ENCODE measurements at places on chromosomes 3 and 15.

DNA sequence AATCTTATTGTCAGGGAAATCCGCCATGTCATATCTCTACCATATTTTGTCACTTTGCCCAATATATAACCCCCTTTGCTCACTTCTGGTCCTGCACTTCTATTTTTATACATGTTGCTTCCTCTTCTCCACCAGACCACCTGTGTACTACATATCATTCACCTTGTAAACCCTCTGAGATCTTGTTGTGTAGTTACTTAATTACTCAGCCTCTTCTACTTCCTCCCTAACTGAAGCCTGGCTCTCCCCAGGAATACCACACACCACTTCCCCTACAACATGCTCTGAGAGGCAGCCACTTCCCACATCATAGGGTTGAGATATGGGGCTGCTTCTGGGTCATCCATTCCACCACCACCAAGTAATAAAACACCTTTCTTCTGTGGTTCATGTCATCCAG lies 10.0 kb downstream of the HEXA start:
- no peak overlapping the region for H3K27ac ChIP-seq
- no peak for DNase-seq
- no peak overlapping the region for H3K4me3 ChIP-seq
- no peaks in the 10 kb centered on the region for H3K27me3 ChIP-seq
- H3K4me1 ChIP-seq = no peaks in the 10 kb centered on the region

DNA sequence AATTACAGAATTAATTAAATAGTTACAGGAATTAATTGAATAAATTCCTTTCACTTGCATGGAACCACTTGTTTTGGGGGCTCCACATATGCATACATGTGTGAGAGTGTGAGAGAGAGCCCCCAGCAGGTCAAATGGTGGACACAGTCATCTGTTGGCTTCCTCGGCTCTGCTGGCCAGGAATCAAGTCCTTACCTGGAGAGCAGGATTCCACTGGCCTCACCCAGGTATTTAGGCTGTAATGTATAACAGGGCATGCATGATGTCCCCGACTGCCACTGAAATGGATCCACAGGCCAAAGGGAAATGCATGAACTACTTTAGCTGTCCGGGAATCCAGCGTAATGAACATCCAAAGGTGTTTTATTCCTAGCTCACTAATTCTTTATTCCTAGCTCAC lies 139.7 kb upstream of the SMAD3 start:
- no peaks in the 10 kb centered on the region for H3K27me3 ChIP-seq
- H3K4me1 ChIP-seq = peaks cover 8% of the 10 kb centered on the region
- no peak overlapping the region for H3K27ac ChIP-seq
- no peaks in the 10 kb centered on the region for H3K36me3 ChIP-seq

- no peaks in the 10 kb centered on the region for H3K27me3 ChIP-seq
- H3K4me1 ChIP-seq = no peaks in the 10 kb centered on the region
- H3K27ac ChIP-seq = no peak overlapping the region
- no peaks in the 10 kb centered on the region for H3K36me3 ChIP-seq
- DNase-seq = no peak
- no peak overlapping the region for H3K4me3 ChIP-seq
These were observed 39.8 kb downstream of the UBE2E1 start for GRCh38 chr3:23845326-23846216.

DNA sequence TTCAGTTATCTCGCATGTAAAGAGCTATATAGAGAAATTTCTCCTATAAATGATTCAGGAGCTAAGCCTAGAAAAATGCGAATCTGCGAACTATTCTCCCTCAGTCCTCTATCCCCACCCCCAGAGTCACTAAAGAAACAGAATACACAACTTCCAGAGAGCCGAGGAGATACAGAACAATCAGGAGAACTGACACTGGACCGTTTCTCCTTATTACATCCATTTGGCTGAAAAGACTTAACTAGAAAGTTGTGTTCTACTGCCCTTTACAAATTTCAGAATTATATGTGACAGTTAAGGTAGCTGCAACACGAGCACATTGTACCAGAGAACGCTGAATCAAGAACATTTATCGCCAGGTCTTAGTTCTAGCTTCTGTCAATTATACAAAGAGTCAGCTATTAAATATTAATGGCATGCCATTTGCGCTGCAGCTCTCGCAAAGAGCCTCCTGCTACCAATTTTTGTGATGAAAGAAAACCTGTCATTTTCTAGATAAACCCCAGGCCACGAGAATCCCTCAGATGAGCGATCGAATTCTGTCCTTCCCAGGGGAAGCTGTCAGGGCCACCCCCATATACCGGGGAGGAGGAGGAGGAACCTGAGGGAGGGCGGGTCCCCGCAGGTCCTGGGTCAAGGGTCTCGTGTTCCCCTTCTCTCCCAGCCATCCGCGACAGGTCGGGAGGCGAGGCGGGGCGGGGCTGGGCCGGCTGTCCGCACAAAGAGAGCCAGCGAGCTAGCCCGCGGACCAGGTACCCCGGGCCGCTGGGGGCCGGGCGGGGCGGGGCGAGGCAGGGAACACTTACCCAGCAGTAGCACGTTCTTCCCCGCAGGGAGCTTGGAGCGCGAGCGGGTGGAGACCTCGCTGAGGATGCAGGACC lies 878 bp downstream of the DYNC1LI1 start:
- no peak for DNase-seq
- no peaks in the 10 kb centered on the region for H3K27me3 ChIP-seq
- peak overlapping the region; percentile 87 for H3K4me3 ChIP-seq
- peak overlapping the region; percentile 97 for H3K27ac ChIP-seq
- H3K36me3 ChIP-seq = no peaks in the 10 kb centered on the region

DNA sequence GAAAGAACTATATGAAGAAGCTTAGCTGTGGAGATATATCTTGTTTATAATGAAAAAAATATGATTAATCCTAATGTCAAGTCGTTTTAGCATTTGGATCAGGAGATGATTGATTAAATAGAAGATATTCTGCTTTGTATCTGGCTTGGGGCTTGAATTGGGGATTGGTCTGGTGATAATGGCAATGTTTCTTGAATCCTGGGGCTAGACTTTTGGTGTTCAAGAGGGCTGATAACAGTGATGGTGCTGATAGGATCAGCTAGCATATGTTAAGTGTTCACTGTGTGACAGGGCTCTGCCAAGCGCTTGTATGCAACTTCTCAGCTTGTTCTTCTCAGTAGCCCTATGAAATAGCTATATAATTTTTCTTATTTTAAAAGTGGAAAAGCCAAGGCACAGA lies 20.2 kb downstream of the CNOT10 start:
- no peak for DNase-seq
- H3K27ac ChIP-seq = no peak overlapping the region
- H3K36me3 ChIP-seq = peaks cover 3% of the 10 kb centered on the region
- H3K4me1 ChIP-seq = no peaks in the 10 kb centered on the region
- no peaks in the 10 kb centered on the region for H3K27me3 ChIP-seq

DNA sequence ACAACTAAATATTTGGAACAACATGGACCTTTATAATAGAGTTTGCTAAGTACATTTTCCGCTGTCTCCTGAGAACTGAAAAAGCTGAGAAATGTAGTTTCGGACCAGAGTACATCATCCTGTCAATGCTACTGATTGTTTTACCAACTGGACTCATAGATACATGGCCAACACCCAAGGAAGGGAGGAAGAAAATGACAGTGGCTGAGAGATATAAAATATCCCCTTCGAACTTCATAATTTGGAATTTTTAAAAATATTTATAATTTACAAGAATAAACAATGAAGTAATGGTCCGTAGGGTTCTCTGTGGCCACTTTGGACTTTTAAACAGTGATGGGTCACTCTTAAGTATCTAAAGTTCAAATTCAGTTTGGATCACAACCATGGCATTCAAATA lies 1042.7 kb downstream of the MCTP2 start:
- no peak for DNase-seq
- no peak overlapping the region for H3K4me3 ChIP-seq
- H3K4me1 ChIP-seq = no peaks in the 10 kb centered on the region
- H3K27me3 ChIP-seq = no peaks in the 10 kb centered on the region

DNA sequence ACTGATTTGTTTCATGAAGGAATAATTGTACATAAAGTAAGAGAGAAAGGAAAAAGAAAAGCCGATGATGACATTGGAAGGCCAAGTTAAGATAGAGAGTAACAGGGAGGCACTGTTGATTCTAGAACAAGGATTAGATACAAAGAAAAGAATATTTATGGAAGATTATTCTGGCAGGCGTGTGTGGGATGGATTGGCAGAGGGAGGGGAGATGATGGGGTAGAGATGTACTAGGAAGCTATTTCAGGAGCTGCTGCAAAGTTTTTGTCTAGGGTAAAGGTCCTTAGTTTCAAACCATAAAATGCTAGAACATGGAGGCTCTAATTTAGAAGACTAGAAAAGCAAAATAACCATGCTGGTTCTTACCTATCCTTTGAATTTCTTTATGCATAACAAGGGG lies 280.0 kb upstream of the LRRN1 start:
- DNase-seq = no peak
- no peaks in the 10 kb centered on the region for H3K27me3 ChIP-seq
- no peaks in the 10 kb centered on the region for H3K4me1 ChIP-seq
- no peak overlapping the region for H3K27ac ChIP-seq
- no peaks in the 10 kb centered on the region for H3K36me3 ChIP-seq

GRCh38 chr3:30664884-30665283 lies 58.5 kb downstream of the TGFBR2 start:
- no peaks in the 10 kb centered on the region for H3K27me3 ChIP-seq
- H3K4me1 ChIP-seq = peaks cover 67% of the 10 kb centered on the region
- no peak overlapping the region for H3K27ac ChIP-seq
- H3K4me3 ChIP-seq = no peak overlapping the region

GRCh38 chr3:172687501-172687900 lies 23.4 kb downstream of the NCEH1 start:
- no peaks in the 10 kb centered on the region for H3K36me3 ChIP-seq
- H3K27ac ChIP-seq = no peak overlapping the region
- H3K4me3 ChIP-seq = no peak overlapping the region
- peaks cover 33% of the 10 kb centered on the region for H3K4me1 ChIP-seq
- DNase-seq = no peak

DNA sequence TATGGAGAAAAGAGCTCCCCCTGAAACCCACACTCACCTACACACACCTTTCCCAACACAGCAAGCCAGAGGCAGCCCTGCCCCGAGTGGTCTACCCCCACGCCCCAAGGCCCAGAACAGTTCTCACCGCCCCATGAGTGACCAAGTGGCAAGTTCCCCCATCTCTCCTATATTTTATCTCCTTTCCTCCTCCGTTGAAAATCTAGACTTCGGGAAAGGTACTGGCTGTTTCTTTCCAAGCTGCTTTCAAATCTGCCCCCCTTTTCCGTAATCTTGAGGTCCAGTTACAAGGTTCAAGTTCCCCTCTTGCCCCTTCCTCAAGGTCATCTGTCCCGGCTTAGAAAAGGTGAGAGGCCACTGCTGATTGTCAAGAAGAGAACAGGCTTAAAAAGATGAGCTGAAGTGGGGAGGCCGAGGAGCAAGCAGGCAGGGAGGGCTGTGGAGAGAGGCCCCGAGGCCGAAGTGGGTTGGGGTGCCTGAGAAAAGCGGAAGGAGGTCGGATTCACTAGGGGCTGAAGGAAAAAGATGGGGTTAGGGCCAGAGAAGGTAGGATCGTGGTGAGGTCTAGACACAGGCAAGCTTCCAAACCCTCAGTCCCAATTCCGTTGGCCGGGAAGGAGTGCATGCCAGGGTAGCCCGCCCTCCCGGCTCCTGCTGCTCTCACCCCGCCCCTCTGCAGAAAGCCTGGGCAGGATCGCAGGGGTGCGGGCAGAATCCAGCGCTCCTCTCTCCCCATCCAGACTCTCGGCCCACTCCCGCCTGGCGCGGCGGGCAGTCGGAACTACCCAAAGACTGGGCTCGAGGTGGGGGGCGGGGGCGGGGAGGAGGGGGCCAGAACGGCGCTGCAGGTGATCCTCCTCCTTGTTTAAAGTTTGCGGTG lies 1.7 kb downstream of the SEMA5B start:
- H3K4me1 ChIP-seq = peaks cover 4% of the 10 kb centered on the region
- peaks cover 23% of the 10 kb centered on the region for H3K27me3 ChIP-seq
- no peaks in the 10 kb centered on the region for H3K36me3 ChIP-seq
- H3K4me3 ChIP-seq = no peak overlapping the region
- H3K27ac ChIP-seq = no peak overlapping the region

GRCh38 chr3:51581524-51581923 lies 43.0 kb downstream of the RAD54L2 start:
- DNase-seq = no peak
- H3K27me3 ChIP-seq = no peaks in the 10 kb centered on the region
- no peaks in the 10 kb centered on the region for H3K4me1 ChIP-seq
- H3K4me3 ChIP-seq = no peak overlapping the region

DNA sequence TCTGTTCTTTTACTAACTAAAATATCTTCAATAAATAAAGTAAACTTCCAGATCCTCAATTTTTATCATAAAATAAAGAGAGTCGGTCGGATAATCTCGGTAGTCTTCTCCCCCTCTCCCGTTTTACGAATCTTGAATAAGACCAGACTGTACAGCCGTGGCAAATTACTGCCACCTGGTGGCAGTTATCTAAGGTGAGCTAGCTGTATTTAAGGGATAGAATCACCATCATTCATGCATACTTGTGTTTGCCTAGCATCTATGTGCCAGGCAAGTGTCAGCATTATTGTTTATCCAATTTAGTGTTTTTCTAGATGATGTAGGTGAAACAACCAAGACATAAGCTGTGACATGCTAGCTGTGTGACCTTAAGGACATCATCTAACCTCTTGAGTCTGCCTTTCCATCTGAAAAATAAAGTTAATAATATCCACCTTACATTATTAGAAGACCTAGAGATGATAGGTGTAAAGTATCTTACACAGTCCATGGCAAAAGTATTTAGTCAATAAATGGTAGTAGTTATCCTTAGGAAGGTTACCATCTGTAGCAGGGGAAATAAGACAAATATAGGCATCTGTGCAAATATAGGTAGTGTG lies 21.3 kb downstream of the DUT start:
- H3K36me3 ChIP-seq = no peaks in the 10 kb centered on the region
- H3K27me3 ChIP-seq = no peaks in the 10 kb centered on the region
- DNase-seq = peak; percentile 77
- H3K4me1 ChIP-seq = no peaks in the 10 kb centered on the region
- H3K4me3 ChIP-seq = no peak overlapping the region

DNA sequence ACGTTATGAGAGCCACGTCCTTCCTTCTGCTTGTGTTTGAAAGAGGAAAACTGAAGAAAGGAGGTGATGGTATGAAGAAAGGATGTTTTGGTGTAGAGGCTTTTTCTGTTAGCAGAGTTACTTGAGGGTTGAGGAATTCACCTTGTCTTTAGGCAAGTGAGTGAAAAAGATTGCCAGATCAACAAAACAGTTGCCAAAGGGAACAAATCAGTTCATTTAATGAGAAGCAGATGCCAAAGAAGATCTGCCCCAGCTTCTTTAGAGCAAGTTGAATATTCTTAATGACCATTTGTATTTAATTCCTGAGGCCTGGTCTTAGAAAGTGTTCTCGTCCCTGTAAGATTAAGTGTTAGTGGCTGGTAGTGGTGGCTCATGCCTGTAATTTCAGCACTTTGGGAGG lies 2.6 kb downstream of the CHCHD6 start:
- no peak overlapping the region for H3K27ac ChIP-seq
- H3K4me3 ChIP-seq = no peak overlapping the region
- no peak for DNase-seq
- H3K36me3 ChIP-seq = no peaks in the 10 kb centered on the region
- H3K27me3 ChIP-seq = no peaks in the 10 kb centered on the region
- H3K4me1 ChIP-seq = peaks cover 8% of the 10 kb centered on the region

DNA sequence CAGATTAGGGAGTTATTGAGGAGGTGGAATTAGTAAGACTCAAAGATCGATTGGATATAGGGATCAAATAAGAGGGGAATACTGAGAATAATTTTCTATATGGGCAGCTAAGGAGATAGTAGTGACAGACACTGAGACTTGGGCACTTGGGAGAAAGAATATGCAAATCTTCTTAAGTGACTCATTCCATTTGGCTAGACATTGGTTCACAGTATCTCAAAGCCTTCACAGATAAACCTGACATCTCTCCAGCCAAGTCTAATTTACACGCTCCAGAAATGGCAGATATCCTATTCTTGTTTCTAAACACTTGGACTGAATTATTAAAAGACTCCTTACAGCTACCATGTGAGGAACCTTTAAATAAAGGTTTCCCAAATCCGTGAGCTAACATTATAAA lies 104.6 kb upstream of the ADAMTS9 start:
- no peaks in the 10 kb centered on the region for H3K36me3 ChIP-seq
- H3K27ac ChIP-seq = no peak overlapping the region
- no peaks in the 10 kb centered on the region for H3K27me3 ChIP-seq
- H3K4me3 ChIP-seq = no peak overlapping the region
